ENCODE measurements at places on chromosomes 12 and 14.

DNA sequence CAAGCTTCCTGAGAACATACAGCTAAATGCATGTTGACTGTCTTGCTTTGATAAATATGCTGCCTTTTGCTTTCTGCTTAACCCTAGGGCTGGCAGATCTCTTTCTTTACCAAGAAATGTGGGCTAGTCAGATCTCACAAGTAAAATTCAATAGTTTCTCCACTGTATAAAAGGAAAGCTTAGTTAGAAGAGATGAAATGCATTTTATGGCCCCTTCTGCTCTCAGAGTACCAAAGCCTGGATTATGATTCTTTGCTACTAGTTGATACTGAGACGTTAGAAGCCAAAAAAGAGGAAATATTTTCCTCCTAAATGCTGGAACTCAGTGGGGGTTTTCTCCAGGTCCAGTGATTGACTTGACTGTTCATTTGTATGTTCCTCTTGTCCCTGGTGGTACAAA is 552.7 kb downstream of the SNAPC1 start:
- DNase-seq: no peak

DNA sequence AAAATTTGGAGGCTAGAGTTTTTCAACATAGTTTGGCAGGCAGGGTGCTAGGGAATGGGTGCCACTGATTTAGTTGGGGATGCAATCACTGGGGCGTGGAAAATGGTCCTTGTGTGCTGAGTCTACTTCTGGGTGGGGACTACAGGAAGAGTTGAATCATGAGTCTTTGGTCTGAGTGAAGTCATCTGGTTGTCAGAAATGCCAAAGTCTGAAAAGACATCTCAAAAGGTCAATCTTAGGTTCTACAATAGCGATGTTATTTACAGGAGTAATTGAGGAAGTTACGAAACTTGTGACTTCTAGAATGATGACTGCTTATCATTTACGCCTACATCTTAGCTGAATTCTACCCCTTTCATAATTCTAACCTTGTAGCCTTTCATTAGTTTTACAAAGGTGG is 209.1 kb downstream of the NUBPL start:
- DNase-seq: no peak

DNA sequence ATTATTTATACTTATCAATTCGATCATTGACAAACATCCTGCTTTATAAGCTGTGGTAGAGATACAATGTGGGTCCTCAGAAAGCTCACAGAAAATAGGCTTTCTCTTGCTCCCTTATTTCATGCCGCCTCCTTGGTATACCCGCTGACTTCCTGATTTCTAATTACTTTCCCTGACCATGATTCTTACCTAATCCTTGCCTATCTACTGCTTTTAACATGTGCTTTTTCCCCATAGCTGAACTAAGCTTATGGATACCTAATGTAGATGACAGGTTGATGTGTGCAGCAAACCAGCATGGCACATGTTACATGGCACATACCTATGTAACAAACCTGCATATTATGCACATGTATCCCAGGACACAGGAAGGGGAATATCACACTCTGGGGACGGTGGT is 65.1 kb downstream of the ITPR2 start:
- DNase-seq: no peak

GRCh38 chr12:58850826-58851225 is 69.5 kb downstream of the LRIG3 start:
- DNase-seq: no peak

- DNase-seq: peak; percentile 19
These were observed at the start of gene SLC17A8 for GRCh38 chr12:100356644-100357223. SLC17A8 (plus strand) TSS chr12:100357074; CDS start chr12:100357392, 318 bp downstream.

GRCh38 chr12:80445083-80445793 is 1.2 kb downstream of the PTPRQ start:
- no peak for DNase-seq

- no peak for DNase-seq
These were observed 897 bp upstream of the TBX3 start for GRCh38 chr12:114684870-114685273.

DNA sequence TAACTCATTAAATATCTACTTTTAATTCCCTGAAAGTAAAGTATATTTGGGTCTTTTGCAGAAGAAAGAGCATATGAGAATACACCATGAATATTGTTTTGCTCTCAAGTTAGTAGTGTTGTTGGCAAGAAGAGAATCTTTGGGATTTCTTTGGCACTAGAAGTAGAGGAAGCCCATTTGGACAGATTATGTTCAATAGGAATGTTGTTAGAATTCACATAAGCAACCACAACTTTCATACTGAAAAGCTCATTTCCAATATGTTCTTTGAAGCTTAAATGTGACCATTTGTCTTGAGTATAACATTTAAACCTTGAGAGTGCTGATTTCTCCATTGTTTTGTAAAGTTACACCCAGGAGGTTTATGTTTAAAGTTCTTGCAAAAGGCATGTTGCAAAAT is 37.6 kb downstream of the PLEKHG7 start:
- DNase-seq: no peak

DNA sequence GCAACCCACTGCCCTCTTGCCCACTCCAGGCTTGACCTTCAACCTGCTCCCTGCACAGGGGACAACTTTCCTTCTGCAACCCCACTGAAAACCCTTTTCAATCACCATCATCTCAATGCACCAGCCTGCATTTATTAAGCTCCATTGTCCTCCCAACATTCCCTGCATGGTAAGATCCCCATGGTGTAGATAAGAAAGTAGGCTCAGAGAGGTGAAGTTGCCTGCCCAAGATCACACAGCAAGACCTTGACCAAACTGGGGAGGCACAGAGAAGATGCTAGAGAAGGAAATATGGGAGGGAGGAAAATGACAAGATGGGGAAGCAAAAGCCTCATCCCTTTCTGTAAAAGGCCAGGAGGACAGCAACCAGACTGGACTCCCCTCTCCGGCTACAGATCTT is 9.8 kb downstream of the MSI1 start:
- no peak for DNase-seq

DNA sequence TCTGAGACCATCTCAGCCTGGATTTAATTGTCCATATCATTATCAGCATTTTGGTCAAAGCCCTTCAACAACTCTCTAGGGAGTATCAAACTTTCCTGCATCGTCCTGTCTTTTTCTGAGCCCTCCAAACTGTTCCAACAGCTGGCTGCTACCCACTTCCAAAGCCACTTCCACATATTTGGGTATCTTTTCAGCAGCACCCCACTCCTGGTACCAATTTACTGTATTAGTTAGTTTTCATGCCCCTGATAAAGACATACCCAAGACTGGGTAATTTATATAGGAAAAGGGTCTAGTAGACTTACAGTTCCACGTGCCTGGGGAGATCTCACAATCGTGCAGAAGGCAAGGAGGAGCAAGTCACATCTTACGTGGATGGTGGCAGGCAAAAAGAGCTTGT is 33.1 kb upstream of the YBX3 start:
- no peak for DNase-seq

GRCh38 chr12:114835031-114835430 is 151.1 kb upstream of the TBX3 start:
- no peak for DNase-seq

- DNase-seq: peak; percentile 51
These were observed 72.1 kb downstream of the TMTC2 start for GRCh38 chr12:82758749-82759330.

DNA sequence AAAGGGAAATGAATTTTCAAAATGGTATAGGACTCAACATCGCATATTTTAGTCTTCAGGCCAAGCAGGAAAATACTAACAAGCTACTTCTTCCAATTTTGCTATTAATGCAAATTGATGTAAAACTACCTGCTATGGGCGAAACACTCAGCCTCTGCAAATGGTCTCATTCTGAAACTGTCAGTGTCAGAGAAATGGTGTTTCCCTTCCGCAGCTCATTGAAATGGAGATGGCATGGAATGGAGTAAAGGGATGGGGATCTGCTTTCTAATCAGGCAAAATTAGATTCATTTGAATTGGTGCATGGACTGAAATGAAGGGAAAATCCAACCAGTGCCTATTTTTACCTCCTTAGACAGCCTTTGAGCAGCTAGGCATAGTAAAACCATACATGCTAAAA is 80.4 kb upstream of the EEA1 start:
- DNase-seq: no peak

GRCh38 chr12:99911967-99912366 is 72.8 kb downstream of the ANKS1B start:
- no peak for DNase-seq

GRCh38 chr12:86683568-86684304 is 427.5 kb upstream of the MGAT4C start:
- no peak for DNase-seq

- no peak for DNase-seq
These were observed 85.9 kb upstream of the FOXN3 start for GRCh38 chr14:89502966-89503365.

DNA sequence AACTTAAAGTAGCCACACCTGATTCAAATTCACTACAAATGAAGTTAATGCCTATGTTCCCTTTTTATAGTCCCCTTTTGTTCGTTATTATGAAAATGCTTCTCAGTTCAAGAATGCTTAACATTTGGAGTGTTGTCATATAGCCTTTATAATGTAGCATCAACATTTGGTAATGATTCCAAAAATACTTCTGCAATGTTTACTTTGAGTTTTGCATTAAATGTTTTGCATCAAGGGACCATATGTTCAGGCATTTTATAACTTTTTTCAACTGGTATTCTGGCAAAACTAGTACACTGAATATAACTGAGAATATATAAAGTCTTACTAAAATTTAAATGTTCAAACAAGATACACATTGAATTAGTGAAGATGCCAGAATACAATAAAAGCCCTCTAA is 209.6 kb upstream of the SLC16A7 start:
- DNase-seq: no peak

- DNase-seq: no peak
These were observed 32.8 kb downstream of the MIA2 start for GRCh38 chr14:39266525-39266870.

- no peak for DNase-seq
These were observed 89.7 kb downstream of the RFX4 start for GRCh38 chr12:106672314-106673025.

- DNase-seq: no peak
These were observed 4.4 kb upstream of the C14orf39 start for GRCh38 chr14:60490270-60490669.

GRCh38 chr14:100028990-100029677 is 36.1 kb upstream of the EVL start:
- DNase-seq: no peak

DNA sequence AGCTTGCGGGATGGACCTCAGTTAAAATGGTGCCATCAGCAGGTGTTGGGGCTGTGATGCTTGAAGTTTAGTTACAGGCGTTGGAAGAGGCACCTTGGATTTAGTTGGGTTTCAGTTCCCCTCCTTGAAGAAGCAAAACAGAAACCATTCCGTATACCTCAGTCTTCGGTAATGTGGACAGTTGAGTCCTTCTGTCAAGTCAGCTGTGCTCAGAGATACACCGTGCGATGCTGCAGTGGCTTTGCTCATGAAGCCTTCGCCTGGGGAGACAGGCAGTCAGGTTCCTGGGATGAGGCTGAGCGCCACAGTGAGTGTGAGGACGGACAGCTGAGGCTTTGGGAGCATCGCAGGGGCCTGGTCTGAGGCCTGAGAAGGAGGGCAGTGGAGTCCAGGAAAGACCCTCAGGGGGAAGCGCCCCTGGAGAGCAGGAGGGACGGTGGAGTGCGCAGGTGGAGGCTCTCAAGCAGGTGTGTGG is 7.4 kb downstream of the RAN start:
- DNase-seq: no peak

- no peak for DNase-seq
These were observed 155.7 kb upstream of the LRIG3 start for GRCh38 chr12:59075968-59076490.

- no peak for DNase-seq
These were observed 792.3 kb downstream of the TMEM121 start for GRCh38 chr14:106318700-106319099.

GRCh38 chr14:71959055-71959454 is 26.8 kb downstream of the RGS6 start:
- DNase-seq: no peak

- DNase-seq: no peak
These were observed 44.6 kb upstream of the FAR2 start for GRCh38 chr12:29104516-29104915.

- DNase-seq: no peak
These were observed 718 bp downstream of the CCDC92 start for GRCh38 chr12:123971770-123972456.

Measured in NCI-H1436 (cell line).